ENCODE measurements at places on chromosomes 7 and 10. TPM values are rescaled to one million over a fixed set of nuclear protein-coding genes. Genes with fewer than 3 reads are reported as not detected.

Gene ZNRF2
- 1.9 TPM for polyA plus RNA-seq

DNA sequence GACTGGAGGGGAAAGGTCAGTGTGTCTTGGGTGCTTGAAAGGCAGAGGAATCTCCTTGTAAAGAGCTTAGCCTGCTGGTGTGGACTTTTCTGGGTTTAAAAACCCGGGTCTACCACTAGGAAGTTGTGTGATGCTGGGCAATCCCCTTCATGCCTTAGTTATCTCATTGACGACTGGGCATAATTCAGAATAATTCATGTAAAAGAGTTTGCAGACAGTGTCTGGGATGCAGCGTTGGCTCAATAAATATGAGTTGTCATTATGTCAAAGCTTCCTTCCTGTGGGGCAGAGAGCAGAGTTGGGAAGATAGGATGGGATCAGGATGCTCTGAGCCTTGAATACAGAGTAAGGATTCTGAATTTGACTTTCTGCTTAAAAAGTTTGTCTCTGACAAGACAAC is 196.4 kb downstream of the ADRA2A start:
- DNase-seq: no peak

DNA sequence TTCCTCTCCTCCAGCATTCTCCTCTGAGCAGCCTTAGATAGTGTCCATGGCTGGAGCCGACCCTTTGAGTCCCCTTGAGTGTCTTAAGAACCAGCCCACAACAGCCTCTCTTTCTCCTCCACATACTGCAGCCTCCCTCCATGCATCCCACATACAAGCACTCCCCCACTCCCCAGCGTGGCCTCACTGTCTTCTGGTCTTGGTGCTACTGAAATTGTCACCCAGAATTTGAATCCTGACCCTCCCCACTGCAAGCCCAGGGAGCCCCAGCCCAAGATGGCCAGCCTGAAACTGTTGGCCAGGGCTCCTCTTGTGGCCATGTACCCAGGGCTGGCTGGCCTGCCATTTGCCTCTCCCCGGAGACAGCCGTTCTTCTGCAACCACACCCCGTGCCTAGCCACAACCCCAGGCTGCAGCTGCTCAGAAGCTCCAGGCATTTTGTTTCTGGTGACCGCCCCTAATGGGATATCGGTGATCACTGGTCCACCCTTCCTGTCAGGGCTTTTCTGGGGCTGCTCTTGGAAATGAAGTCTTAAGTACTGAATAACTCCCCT is 18.8 kb upstream of the SH2D4B start:
- DNase-seq: no peak

GRCh38 chr7:30116771-30117170 is 18.0 kb upstream of the MTURN start:
- DNase-seq: no peak

DNA sequence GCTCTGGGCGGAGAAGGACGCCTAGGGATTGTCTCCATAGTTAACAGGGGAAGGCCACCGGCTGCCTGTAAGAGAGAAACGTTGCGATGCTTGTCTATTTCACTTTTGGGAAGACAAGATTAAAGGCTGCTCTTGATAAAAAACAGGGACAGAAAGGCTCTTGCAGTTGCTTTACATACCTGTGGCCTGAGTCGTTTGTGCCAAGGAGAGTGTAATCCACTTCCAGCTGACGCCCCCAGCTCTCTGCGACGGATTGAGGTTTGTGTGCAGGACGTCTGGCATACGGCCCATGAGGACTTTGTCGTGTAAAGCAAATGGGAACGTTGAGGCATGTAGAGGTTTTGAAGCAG is 1.1 kb downstream of the MAP3K8 start:
- DNase-seq: no peak

DNA sequence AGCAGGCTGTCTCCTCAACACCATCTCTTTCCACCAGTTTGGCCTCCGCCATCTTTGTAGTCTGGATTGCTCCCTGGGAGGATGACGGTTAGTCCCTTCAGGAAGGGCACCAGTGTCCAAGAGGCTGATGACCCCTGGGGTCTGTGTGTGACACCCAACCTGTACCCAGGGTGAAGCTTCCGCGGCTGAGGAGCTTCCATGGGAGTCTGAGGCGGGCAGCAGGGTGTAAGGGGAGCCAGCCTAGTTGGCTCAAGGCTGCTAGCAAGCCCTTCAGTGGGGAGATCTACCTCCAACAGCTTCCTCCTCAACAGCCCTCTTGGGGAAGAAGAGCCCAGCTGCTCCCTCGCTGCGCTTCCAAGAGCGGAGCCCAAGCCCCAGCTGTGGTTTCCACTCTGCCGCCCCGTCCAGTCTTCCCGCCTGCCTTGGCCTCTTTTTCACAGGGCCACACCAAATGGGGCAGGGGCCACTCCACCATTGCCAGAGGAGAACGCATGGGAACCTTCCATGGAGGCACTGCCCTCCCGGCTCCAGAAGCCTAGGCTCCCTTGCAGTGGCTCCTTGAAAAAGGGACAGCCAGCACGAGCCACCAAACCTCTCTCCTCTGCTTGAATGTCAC is 57.4 kb downstream of the TMEM209 start:
- DNase-seq: no peak

DNA sequence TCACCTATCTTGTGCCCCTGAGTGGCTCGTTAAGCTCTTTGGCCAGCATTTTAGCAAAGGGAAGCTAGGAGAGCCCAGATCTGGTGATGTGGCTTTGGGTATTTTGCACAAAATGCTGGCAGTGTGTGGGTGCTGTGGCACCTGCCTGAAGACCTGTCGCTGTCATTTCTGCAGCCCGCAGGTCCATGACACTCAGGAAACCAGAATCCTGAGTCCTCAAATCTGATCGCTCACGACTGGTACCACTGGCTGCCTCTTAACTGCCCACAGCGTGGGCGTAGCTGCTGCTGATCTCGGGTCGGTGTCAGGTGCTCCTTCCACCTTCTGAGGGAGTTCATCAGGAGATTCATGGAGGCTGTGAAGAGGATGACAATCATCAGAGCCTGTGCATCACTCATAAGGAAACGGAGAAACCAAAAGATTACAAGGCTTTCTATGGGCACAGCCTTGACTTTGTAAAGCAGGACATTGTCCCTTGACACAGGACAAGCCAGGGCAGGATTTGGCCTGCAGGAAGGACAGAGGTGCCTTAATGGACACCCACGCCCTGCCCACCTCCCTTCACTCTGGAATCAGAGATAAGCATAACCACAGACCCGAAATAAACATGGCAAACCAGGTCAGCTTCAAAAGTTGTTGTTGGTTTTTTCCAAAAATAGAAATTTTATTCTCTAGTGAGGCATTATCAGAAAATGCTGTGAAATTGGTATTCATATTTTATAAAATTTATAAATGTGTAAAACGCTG is 71.0 kb upstream of the STK17A start:
- DNase-seq: no peak

GRCh38 chr7:91824201-91824600 is 56.3 kb downstream of the MTERF1 start:
- DNase-seq: no peak

All from CD14-positive monocyte (primary cell).